Type B pancreatic cell (in vitro differentiated cells): ENCODE measurements at places on chromosomes 16 and 17. TPM values are rescaled to one million over a fixed set of nuclear protein-coding genes. Genes with fewer than 3 reads are reported as not detected.
A peak's percentile ranks its signal among the peaks of the same experiment; 100 is the strongest.

ANKFN1 gene
- 2.4 and 4.0 TPM in 2 replicates for total RNA-seq

VAT1L gene
- total RNA-seq = 0.76 and 12.4 TPM in 2 replicates

PIRT gene
- total RNA-seq = 0.34 and 0.38 TPM in 2 replicates

RPS15A gene
- 1,687 and 1,807 TPM in 2 replicates for total RNA-seq

SOST gene
- 2.0 TPM in 1 of 2 replicates, not detected in the other for total RNA-seq

MYH8 gene
- total RNA-seq = 0.05 and 0.68 TPM in 2 replicates

GEMIN4 gene
- 26.1 and 34.5 TPM in 2 replicates for total RNA-seq

DNAI2 gene
- total RNA-seq = 0.21 and 0.87 TPM in 2 replicates

SMIM36 gene
- not detected in 2 replicates for total RNA-seq

DOC2A gene
- total RNA-seq = 6.9 and 9.7 TPM in 2 replicates

TCAP gene
- 1.5 and 2.4 TPM in 2 replicates for total RNA-seq

HOXB6 gene
- total RNA-seq = 17.6 and 20.3 TPM in 2 replicates

- no peak for DNase-seq
These were observed 115.8 kb downstream of the SMG6 start for GRCh38 chr17:2187758-2188157.

DNA sequence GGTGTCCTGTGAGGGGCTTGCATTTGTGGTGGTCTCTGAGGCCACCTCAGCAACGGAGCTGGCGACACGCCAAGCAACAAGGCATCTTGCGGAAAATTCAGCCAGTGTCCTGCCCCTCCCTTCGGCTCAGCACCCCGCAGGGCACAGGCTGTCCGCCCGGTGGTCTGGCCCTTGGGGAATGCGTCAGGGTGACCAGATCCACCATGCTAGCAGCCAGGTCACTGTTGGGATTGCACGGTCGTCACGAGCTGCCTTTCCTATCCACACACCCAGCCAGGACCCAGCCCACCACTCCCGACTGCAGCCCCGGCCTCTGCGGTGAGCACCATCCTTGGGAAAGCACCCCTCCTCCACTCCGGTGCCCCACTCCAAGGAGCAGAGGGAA, 221.2 kb downstream of the NTN1 start:
- DNase-seq = no peak

GRCh38 chr17:81399481-81400153, 4.4 kb downstream of the BAHCC1 start:
- no peak for DNase-seq

- no peak for DNase-seq
These were observed 823 bp downstream of the TNRC6C start for GRCh38 chr17:77959126-77959925.

DNA sequence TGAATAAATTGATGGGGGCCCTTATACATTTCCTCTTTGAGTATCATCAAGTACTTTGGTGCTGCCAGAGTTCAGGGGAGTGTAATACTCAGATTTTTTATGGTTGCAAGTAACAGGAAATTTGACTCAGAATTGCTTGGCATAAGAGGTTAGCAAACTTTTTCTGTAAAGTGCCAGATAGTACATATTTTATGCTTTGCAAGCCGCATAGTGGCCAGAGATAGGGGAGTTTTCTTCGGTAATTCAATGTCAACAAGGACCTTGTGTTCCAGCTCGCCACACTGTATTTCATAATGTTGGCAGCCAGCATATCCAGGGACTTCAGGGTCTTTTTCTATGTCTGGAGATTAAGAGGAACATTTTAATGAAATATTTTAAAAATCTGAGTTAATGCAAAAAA, 51.0 kb upstream of the MARCHF10 start:
- no peak for DNase-seq

DNA sequence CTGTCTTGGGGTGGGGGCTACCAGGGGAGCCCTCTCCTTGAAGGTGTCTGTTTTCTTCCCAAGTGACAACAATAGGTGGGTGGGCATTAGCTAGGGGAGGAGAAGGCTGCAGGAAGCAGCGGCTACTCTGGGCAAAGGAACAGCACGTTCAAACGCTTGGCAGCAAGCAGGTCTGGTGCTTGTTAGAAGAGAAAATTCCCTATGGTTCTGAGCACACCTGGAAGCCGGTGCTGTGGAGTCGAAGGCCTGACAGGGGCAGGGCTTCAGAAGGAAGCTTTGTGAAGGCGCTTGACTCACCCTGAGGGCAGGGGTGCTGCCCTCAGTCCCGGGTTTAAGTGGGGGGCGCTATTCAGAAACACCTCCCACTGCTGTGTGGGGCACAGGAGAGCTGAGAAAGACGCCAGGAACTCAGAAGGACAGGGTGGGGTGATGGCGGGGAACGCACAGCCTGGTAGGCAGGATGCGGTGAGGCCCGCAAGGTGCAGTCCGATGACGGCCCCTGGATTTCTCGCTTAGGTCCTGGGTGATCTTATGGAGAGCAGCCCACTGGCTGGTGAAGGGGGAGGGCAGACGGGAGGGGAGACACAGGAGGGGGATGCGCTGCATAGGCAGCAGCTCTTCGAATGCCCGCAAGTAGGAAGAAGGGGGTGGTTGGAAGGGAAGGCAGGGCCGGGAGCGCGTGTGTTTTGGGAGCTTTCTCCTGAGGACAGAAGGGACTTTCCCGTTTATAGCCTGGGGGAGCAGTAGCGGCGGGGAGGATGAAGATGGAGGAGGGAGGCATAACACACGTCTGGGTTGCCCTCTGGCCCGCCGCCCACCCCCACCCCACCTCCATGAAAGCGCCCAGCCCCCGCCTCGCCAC, 3.2 kb downstream of the GJD3 start:
- no peak for DNase-seq

DNA sequence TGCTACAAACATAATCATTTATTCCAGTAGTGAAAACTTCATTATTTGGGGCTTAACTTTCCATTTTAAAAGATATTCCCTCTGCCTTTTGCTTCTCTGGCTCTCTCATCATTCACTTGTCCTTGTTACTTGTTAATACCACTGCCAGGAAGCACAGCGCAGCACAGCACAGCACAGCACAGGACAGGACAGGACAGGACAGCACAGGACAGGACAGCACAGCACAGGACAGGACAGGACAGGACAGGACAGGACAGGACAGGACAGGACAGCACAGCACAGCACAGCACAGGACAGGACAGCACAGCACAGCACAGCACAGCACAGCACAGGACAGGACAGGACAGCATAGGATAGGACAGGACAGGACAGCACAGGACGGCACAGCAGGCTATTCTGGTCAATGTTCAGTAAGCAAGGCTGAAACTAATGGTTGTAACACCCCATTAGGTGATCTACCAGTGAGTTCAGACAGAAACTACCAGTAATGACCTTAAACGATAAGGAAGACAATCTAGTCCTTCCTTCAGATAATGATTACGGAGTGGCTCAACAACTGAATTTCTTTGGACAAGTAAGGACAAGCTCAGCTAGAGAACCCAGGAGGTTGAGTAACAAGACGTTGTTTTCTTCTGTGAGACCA, 31.9 kb downstream of the COG1 start:
- DNase-seq = no peak

GRCh38 chr16:50526249-50526648, 21.9 kb upstream of the NKD1 start:
- DNase-seq = peak; percentile 49

DNA sequence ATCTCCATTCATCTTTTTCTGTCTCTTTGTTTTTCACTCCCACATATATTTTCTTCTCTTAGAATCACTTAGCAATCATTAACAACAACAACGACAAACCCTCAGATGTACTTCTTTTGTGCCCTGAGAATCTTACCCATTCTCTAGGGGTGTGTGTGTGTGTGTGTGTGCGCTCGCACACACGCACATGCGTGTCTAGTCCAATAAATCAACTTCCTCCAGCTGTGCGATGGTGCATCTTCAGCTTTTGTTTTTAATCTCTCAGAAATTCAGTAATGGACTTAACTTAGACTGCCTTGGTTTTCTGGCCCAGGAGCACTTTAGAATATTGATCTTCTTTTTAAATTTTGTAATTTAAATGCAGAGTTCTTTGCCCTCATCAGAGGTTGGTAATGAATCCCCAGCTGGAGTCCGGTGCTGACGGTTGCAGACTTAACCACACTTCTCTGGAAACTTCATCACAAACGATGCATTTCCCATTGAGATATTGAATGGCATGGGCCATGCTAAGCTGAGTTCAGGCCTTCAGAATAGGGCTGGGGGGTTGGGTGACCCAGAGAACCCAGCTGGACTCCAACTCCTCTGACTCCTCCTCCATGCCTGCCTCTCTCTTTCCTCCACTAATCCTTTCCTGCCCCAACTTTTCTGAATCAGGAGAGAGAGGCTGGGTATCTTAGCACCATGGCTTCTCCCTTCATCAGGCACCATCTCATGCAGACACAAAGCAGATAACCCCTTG, 193.9 kb downstream of the ZNF18 start:
- no peak for DNase-seq

- DNase-seq = no peak
These were observed 16.6 kb downstream of the MRTFB start for GRCh38 chr16:14087590-14088154.

DNA sequence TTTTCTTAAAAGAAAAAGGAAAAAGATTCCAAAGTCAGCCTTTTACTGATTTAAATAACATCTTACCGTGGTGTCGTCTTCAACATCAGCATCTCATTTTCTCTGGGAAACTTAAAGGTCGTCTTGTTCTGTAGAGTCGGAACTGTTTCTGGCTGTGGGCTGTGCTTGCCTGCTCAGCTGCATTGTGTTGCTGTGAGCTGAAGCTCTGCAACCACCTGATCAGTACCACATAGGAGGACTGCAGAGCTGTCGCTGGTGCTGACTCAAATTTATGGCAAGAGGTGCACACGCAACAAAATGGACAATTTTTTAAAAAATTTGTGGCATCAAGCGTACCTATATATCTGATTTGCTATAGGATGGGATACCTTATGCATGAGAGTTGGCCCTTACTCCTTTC, at the start of gene OMG:
Gene OMG, minus strand, starts transcription at position 150 of the 400 bp plus-strand sequence. CDS start 908 bp downstream, outside the sequence.
- no peak for DNase-seq

- no peak for DNase-seq
These were observed 4.7 kb upstream of the CD2BP2 start for GRCh38 chr16:30359871-30360170.

DNA sequence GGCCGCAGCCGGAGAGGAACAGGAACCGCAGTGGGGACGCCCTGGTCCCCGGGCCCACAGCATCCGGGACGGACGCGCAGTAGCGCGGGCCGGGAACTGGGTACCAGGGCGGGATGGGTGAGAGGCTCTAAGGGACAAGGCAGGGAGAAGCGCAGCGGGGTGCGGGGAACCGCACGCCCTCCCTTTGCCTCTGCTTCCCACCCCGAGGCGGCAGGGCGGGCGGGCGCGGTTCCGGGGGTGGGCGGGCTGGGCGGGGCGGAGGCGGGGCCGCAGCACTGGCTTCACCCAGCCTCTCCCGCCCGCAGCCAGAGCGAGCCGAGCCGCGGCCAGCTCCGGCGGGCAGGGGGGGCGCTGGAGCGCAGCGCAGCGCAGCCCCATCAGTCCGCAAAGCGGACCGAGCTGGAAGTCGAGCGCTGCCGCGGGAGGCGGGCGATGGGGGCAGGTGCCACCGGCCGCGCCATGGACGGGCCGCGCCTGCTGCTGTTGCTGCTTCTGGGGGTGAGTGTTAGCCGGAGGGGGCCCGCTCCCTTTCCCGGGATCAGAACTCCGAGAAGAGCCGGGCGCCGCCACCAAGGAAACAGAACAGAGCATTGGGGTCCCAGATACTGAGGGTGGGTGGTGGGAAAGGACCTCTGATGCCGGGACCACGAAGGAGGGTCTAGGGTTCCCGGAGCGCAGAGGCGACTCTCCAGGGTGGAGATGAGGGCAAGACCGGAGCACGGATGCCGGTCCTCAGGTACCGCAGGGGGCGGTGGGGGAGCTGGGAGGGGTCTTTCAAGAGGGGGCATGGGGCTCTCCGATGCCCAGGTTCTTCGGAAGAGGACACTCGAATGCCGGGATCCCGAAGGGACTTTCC, at the start of gene NGFR:
Gene NGFR, plus strand, starts transcription at position 308 of the 856 bp plus-strand sequence. Its CDS starts 125 bp downstream, at position 433.
- DNase-seq = no peak

- DNase-seq = no peak
These were observed 62.7 kb downstream of the IRX6 start for GRCh38 chr16:55386534-55387296.

DNA sequence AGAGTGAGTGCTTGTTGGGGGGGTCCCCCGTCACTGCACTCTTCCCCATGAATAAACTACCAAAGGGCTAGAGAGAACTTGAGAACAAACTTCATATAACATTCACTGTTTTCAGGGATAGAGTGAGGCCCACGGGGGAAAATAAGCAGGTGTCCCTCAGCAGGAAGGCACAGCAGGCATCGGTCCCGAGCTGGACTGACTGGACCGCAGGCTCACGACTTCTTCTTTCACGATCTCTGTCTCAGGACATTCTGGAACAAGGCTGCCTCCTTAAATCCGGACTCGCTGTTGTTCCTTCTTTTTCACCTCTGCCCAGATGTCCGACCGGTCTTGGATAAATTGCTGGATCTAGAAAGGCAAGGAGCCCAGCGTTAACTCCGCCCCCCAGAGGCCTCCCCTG, 14.8 kb downstream of the CCDC42 start:
- DNase-seq = no peak
